ENCODE measurements at places on chromosomes 2 and 18.
A peak's percentile ranks its signal among the peaks of the same experiment; 100 is the strongest.

DNA sequence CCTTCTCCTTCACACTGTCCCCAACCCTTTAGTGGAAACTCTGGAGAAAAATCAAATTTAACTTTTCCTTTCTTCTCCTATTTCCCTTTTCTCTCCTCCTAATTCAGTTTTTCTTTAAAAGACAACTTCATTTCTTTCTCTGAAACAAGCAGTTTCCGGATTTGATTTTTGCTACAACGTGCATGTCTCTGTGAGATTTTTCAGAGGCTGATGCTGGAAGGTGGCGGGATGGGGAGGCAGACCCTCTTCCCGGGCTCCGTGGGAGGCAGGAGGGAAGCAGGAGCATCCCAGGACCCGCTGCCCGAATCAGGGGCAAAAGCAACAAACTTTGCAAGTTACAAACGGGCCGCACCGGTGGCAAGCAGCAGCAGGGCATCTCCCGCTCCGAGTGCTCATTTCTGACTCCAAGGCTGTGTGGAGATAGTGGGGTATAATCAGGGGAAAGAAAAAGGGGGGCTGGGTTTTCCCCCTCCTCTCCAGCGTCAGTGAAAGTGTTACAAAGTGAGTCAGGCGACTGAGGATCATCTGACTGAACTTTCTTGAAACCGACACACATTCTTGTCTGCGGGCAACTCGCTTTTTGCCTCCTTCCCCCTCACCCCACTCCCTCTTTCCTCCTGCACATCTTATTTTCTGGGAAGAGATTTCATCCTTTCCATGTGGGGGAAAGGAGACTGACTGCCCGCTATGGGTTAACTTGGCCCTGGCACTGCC is 6.4 kb downstream of the ZEB2 start:
- peak; percentile 59 for DNase-seq

DNA sequence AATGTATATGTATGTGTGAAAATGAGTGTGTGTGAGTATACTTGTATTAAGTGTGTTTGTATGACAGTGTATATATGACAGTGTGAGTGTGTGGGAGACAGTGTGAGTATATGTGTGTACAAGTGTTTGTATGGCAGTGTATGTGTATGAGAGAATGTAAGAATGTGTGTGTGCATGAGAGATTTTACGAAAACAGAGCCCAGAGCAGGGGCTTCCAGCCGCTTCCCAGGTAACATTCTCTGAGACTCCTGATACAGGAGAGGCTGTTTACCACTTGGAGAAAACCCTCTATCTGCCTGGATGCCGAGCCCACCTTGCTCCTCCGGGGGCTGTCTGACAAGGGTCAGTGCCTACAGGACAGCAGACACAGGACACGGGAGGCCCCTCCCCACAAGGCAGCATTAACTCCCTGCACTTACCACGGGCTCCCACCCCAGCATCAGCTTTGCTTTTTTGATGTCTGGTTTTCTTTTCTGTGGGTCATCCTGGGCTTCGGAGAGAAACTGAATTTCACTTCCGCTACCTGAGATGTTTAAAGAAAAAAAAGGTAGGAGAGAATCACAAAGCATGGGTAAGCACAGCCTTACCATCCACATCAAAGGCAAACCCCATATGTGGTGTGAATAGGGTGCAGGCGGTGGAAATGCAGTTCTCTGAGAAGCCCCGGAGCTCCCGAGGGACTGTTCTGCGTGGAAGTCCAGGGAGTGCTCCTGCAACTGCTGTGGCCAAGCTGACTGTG is 97.6 kb downstream of the UXS1 start:
- no peak for DNase-seq

DNA sequence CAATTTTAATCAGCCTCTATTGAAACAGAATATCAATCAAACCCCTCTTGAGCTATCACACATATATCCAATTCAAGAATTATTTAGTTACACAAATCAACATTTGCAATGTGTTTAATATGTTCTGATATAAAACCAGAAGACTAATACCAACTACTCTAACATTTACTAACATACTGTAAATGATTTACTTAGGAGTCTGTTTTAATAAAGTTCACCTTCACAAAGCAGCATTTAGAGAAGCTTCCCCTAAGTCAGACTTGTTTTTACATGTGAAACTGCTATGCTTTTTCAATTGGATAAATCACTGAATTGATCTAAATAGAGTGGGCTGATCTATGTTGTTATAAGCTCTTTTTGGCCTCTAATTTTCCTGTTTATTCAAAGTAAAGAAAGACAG is 18.3 kb downstream of the COL4A3 start:
- DNase-seq: no peak

DNA sequence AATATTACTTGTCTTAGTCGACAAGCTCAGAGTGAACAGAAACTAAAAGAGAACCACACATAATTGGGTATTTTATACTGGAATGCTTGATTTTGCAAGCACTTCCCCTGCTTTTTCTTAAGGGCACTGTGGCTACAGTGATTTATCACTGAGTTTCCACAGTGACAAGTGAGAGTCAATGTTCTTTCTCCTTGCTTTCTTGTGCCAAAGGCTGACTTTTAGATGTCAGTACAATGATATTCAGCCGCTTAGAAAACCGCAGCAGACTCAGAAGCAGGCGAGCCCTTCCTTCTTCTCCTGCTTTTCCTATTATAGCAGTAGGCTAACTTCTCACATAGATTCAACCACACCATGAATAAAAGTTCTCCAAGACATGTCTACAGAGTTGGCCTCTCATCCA is 1603.6 kb upstream of the NXPH2 start:
- DNase-seq: no peak

DNA sequence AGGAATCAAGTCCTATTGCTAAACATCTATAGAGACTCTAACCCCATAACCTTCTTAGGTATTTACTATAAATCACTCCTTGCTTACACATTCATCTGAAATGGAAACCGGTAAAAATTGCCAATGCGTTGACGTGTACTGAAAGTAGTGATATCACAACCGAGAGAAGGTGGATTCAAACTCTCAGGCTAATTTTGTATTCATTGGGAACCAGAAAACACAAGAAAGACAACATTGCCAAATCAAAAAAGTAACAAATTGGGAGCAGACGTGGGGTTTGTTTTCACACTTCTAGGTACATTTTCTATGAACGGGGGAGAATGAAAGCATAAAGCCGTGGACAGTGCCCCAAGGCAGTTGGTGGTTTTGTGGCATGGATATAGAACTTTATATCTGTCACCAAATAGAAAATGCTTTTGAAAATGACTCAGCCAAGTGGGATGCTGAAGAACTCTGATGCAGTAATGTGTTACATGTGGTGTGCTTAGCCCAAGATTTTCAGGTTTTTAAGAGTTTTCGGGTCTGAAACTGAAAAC is 155.1 kb upstream of the RASGRP3 start:
- peak; percentile 79 for DNase-seq

DNA sequence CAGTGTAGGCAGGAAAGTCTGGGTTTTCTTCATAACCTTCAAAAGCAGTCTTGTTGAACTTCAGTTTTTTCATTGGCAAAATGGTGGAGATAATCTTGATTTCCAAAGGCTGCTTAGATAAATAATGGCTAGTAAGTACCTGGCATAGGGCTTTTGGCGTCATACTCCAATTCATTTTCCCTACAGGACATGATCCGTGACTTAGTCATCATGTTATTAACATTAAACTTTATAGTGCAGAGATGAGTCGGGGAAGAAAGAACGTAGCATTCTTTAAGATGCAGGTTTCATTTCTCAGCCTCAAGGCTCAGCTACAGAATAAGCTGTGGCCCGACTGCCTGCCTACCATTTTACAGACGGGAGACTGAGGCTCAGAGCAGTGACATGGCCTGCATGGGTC is 64.0 kb downstream of the RALBP1 start:
- DNase-seq: peak; percentile 57

DNA sequence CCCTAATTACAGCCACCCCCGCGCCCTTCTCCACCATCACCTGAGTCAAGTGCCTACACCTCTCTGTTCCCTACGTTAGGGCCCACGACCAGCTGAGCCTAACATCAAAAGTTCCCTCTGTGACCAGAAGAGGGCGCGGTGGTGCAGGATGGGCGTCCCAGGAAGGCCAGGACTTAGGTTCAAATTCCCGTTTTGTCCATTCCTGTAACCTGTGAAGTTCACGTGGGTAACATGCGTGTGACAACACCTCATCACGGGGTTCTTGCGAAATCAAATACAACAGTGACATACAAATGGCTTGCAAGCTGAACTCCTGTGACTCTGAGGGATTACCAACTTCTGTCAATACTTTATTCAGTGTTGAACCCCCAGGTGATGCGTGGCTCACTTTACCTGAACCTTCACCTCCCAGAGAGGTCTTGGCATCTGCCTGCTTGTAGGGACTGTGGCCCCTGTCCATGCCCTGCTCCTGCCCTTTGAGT is 207.9 kb downstream of the ARL4C start:
- DNase-seq: peak; percentile 65

DNA sequence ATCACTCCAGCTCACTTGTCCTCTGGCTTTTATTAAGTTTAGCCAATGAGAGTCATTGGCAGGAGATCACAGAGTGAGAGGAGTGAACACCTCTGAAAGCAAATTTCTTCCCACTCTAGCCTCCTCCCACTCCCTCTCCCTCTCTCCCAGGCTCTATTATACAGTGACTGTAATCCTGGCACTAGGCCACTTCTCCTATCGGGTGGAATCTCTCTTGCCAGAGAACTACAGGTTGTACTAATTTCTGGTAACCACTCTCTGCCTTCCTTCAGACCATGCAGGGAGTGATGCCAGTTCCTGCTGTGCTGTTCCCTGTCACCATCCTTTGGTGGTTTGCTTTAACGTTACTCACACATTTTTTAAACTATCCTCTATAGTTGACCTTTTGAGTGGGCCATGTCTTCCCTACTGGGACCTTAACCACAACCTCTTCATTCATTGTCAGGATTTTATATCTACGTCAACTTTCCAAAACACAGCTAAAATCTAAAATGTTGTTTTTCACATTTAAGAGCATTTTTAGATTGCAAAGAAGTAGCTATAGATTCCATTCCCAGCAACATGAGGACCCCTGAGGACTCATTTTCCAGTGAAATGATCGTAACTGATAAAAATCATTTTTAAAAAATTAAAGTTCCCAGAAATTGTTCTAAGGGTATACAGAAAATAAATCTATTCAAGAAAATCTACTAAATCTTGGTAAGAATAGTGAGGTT is 217.1 kb downstream of the MREG start:
- DNase-seq: peak; percentile 34

DNA sequence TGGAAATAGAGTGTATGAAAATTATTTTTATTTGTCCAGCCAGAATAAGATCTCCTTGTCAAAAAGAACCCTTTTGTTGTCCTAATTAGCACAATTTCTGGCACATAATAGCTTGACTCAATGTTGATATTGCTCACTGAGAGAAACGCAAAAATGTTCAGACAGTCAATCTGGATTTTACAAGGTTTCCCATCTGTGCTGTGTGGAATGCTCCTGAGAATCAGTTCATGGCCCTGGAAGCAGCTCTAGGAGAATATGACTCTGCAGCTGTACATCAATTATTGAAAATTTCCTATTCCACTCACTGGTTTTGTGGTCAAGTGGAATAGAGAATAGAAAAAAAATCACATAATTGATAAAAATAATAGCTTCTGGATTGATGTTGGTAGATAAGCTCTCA is 1582.9 kb upstream of the NXPH2 start:
- DNase-seq: no peak

DNA sequence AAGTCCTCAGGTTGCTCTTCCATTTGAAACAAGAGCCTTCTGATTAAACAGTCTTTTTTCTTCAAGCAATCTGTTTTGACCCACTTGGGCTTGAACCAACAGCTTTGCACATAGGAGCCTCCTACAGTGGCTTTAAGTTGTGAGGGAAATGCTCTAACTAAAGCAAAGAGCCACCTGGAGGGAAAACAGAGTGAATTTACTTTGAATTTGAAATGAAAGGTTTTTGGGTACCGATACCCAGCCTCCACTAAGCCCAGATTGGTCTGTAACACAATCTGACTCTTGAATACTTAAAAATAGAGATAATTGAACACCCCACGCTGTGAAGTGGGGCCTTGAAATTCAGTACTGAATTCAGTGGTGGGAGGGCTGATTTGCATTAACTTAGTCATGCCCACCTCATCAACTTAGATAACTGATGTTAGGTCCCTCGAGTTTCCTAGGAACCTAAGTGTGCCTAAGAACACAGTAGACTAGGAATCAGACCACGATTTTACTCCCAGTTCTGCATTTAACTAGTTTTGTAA is 56.3 kb upstream of the ACVR1C start:
- no peak for DNase-seq

DNA sequence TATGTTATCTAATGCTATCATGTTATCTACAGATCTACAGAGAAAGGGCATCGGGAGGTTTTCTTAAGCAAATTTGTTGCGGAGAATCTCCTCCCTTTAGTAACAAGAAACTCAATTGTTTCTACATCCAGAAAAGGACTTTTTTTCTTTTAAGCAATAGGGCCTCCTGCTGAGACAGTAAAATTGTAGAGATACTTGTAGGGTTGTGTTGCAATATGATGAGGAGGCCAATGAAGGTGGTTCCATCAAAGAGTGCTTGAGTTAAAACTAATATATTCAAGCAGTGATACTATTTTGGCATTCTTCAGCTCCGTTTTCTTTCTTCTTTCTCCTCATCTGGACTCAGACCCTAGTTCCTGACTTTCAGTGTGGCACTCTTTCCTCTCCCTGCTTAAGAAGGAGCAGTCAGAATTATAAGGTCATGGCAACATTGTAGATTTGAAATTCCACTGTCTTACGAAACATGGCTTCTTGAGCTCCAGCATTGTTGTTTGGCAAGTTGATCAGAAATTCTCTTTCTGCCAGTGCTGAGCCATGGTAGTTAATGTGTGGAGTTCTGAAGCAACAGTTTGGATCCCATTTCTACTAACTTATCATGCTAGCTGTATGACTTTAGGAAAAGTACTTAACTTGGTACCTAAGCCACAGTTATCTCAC is 202.0 kb upstream of the SLC14A2 start:
- no peak for DNase-seq

DNA sequence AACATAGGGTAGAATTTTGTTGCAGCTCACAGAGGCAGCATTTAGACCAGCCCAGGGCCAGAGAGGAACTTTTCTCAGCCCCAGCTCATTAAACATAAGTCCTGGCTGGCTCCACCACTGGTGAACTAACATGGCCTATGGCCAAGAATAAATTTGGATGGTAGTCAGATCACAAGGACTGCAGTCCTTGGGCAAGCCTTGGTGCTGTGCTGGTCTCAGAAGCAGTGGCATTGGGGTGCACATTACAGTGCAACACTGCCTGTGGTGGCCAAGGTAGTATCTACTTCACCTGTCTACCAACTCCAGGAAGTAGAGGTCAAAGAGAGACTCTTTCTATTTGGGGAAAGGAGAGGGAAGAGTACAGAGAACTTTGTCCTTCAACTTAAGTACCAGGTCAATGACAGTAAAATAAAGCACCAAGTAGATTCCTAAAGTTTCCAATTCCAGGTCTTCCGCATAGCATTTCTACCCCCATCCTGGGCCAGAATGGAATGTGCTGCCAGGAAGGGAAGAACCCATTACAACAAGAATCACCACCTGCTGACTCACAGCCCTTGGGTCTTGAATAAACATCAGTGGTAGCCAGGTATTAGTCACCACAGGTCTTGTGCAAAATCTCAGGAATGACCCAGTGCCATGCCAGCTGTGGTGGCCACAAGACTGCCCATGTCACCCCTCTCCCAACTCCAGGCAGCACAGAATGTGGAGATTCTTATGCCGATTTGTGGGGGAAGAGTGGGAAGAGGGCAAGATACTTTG is 155.4 kb upstream of the FSIP2 start:
- DNase-seq: no peak

All from muscle of back (tissue), 13 donors.